ENCODE measurements at places on chromosomes 12 and 14. TPM values are rescaled to one million over a fixed set of nuclear protein-coding genes. Genes with fewer than 3 reads are reported as not detected.
A peak's percentile ranks its signal among the peaks of the same experiment; 100 is the strongest.

DNA sequence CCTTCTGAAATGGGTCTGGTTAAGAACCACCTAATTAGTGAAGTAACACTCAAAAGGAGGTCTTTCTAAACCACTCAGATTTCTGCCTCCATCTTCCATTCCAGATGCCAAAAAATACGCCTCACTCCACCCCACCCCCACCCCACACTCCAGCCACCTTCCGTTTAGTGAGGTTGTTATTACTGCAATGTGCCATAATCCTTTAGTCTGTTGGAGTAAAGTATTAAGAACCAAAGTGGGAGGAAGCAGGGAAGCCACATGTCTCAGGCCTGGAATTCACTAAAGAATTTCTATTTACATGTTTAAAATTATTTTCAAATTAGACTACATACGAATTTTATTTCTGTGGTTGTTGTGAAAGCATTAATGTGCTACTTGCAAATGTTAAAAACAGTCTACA is 7.4 kb downstream of the KIF21A start:
- DNase-seq = no peak

- DNase-seq = no peak
These were observed 44.1 kb upstream of the EML1 start for GRCh38 chr14:99749142-99749541.

- DNase-seq = no peak
These were observed 477.8 kb upstream of the SEL1L start for GRCh38 chr14:82011460-82011859.

DNA sequence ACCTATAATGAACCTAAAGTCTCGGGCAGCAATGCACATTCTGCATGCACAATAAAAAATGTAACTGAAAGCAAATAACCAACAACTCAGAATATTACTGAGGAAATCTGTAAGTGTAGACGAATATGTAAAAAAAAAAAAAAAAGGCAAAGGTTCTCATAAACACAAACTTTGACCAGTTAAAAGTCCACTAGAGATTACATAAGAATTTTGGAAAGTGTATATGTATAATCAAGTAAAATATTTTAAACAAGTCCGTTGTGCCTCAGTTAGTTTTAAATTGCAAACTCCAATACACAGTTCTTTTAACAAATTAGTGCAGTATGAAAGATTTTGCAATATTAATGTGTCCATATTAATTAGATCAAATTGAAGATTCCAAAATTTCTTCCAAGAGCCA is 35.3 kb upstream of the PAPOLA start:
- no peak for DNase-seq

GRCh38 chr14:69996216-69996615 is 117.0 kb downstream of the SMOC1 start:
- no peak for DNase-seq

CGRRF1 gene
- 18.7 TPM for total RNA-seq

RNASE1 gene
- total RNA-seq = 499 TPM

OASL gene
- total RNA-seq = 0.96 TPM

KLHDC1 gene
- total RNA-seq = 10.1 TPM

AP4S1 gene
- total RNA-seq = 10.1 TPM

MYF5 gene
- not detected for total RNA-seq

KITLG gene
- total RNA-seq = 19.1 TPM

GPR68 gene
- total RNA-seq = 6.3 TPM

- DNase-seq = no peak
These were observed 19.6 kb downstream of the NOC4L start for GRCh38 chr12:132163911-132164288.

- no peak for DNase-seq
These were observed 277.7 kb downstream of the VRK1 start for GRCh38 chr14:97074856-97075255.

CAPZA3 gene
- total RNA-seq = not detected

GRCh38 chr14:68359837-68360552 is 432.9 kb downstream of the ZFP36L1 start:
- DNase-seq = peak; percentile 83

- no peak for DNase-seq
These were observed 38.3 kb downstream of the TTC7B start for GRCh38 chr14:90777830-90778485.

EML1 gene
- 62.0 TPM for total RNA-seq

DNA sequence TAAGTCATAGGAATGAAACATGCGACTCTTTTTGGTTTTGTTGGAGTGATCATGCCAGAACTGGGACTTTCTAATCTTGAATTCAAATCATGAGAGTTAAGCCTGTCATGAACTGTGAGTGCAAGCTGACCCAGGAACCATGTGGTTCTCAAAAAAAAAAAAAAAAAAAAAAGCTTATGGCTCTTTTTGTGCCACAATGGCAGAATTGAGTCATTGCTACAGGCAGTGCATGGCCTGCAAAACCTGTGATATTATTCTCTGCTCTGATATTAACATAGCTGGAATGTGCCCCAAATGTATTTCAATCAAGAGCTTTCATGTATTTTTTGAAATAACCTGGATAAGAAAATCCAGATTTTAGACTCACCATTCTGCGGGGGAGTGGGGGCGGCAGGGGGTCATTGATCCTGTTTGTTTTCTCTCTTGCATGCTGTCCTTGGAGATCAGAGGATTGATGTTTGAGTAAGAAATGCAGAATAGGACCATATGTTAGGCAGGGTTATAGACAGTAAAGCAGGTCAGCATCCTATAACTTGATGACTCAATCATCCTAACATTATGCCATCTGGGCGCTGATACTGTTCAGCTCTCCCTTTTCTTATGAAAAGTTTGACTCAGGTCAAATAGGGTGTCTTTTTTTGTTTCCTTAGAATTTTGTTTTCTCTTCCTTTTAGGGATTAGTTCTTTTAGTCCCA is 797.4 kb downstream of the DIO2 start:
- no peak for DNase-seq

- DNase-seq = no peak
These were observed 12.4 kb upstream of the NUP107 start for GRCh38 chr12:68674376-68674775.

GRCh38 chr12:106247674-106248311 is at the start of gene CKAP4:
Gene CKAP4 (minus strand): TSS chr12:106248020. CDS start chr12:106247851, 169 bp downstream.
- peak; percentile 92 for DNase-seq

DNA sequence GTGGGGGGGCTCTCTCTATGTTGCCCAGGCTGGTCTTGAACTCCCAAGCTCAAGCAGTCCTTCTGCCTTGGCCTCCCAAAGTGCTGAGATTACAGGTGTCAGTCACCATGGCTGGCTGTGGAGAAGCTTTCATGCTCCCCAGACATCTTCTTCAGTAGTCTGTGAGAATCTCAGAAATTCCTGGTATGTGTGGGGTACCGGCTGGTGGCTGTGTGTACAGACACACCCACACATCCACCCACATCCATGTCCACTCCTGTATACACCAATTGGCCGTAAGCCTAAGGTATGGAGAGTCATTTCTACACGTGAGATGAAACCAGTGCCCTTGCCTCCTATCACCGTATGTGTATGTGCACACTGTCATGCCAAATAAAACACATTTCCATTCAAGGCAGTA is 27.8 kb downstream of the GPRC5D start:
- no peak for DNase-seq

DNA sequence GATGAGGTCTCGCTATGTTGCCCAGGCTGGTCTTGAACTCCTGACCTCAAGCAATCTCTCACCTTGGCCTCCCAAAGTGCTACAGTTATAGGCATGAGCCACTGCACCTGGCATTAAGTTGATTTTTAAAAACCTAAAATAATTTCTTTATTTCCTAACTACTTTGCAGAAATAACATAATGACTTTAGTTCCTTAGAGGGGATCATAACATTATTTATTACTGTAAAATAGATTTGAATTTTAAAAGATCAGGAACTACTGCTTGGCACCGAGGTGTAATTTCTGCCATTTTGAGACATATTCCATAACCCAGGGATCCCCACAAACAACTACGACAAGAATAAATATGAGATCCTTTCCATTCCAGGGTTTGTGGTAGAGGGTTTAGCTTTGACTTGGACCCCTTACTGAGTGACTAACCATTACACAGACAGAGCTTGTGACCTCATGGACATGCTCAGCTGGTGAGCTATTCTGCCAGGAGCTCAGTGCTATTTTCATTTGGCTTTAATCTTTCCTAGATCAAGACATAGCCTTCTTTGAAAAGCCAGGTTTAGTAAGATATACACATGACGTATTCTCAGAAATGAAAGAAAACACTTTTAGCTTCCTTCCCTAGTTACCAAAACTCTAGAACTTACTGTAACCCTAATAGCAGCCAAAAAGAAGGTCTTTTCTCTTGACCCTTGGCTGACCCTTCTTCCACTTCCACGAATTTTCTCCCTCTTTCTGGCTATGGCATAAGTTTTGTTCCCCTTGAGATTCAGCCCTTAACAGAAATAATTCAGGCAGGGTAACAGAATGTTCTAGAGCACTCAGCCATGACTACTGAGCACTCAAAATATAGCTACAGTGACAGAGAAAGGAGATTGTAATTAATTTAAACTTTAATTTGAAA is 75.1 kb upstream of the NUDT4 start:
- DNase-seq = peak; percentile 55

GUCY2C gene
- not detected for total RNA-seq

FOXA1 gene
- total RNA-seq = not detected

GRCh38 chr12:52346593-52346992 is 20.7 kb downstream of the KRT85 start:
- peak; percentile 48 for DNase-seq

DNA sequence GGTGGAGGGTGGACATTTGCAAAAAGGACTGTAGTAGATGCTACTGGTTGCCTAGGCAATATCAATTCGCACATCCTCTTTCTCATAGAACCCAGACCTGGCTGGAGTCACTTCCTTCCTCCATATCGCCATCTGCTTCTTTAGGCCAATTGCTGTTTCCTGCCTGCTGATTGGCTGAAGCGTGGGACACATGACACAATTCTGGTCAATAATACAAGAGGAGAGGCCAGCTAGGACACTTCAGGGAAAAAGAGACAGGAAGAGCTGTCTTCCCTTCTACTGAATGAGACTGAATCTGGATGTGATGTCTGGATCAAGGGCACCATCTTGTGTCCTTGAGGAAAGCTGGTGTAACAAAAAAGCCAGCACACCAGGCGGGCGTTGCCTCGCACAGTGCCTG is 53.8 kb downstream of the TRPV4 start:
- DNase-seq = no peak

DNA sequence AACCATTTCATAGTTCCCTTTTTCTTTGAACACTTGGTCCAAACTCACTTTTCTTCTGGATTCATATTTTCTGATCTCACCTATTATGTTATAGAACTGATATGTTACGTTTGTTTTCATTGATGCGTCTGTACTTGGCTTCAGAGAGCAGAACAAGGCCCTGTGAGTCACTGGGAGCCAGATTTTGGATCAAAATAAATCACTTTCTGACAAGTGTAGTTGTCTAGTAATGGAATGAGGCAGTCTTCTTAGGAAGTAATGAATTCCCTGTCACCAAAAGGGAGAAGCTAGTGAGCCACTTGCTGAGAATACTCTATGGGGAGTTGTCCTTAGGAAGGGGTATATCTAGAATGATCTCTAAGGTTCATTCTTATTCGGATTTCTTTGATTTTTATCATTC is 10.2 kb downstream of the BICD1 start:
- DNase-seq = no peak

CKB gene
- 109 TPM for total RNA-seq

DENND5B gene
- total RNA-seq = 19.7 TPM

- DNase-seq = no peak
These were observed 124.1 kb upstream of the RFLNA start for GRCh38 chr12:124170760-124171159.

GRCh38 chr14:98498019-98498885 is 773.7 kb downstream of the BCL11B start:
- DNase-seq = no peak

DNA sequence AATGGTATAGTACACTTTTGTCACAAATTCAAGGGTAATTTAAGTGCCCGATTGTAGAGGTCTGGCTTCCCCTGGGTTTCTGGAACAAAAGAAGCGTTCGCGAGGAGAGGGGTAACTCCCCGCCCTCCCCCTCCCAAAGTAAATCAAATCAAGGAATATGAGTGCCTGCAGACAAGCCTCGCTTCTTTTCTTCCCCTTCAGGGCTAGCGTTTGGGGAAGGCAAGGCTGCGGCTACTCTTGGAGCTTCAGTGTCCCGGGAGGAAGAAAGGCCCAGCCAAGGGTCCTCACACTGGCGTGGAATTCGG is 456 bp upstream of the TMPO start:
- no peak for DNase-seq

DNA sequence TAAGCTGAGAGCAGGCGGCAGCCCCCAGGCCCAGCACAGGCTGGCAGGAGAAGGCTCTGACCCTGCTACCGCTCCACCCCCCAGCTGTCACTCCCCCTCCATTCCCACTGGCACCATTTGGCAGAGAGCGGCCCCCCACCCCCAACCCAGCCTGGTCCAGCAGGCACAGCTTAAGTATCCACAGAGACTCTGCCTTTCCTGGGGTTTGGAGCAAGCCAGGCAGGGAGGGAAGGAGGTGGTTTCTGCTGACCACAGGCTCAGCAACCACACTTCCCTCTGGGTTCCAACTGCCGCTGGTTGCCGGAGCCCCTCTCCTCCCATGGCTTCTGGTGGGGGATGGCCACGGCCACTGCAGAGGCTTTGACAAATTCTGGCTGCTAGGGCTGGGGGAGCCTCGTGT is 30.5 kb upstream of the CCND2 start:
- no peak for DNase-seq

GRCh38 chr12:112107306-112108201 is 1.0 kb downstream of the NAA25 start:
- DNase-seq = no peak

DNA sequence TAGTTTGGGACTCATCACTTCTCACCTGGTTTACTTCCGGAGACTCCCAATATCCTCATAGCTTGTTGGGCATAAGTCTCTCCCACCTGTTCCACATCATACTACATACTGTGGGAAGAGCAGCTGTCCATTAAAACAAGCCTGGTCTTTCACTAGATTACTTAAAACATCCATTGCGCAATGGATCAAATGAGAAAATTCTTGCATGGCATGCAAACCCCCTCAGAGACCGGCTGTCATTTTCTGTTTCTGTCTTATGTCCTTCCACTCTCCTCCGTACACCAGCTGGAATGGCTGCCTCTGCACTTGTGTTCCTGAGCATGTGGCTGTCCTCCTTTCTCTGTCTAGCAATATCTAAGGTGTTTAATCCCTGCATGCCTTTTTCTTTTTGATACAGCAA is 265.6 kb downstream of the TMEM117 start:
- no peak for DNase-seq

- DNase-seq = no peak
These were observed 121.5 kb downstream of the CALM1 start for GRCh38 chr14:90518069-90518940.

DNA sequence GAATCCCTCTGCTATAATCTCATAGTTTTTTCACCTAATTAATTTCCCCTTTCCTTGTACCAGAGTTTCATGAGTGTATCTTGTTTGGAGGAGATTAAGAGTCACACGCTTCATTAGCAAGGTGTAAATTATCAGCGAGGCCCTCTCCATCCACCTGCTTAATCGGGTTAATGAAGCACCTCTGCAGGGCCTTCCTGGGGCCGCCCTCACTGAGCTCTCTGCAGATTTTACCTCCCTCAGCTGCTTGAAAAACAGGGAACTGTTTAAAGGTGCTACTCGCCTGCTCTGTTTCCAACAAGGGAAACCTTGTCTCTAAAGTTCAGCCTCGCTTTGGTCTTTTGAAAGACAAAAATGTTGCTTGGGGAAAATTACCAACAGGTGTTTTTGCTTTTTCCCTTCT is 35.8 kb downstream of the OTX2 start:
- no peak for DNase-seq
